Activated T-helper 17 cell treated with anti-CD3 and anti-CD28 coated beads, Interleukin-2, amount 50 U/mL, for 72 hours (primary cell): ENCODE measurements at places on chromosomes 6 and 20.

GRCh38 chr6:150584065-150584464, 15.6 kb upstream of the PLEKHG1 start:
- ATAC-seq = no peak

- no peak for ATAC-seq
Measured at GRCh38 chr6:130105996-130106704, 87.8 kb downstream of the L3MBTL3 start.

GRCh38 chr6:128570680-128571063, 50.3 kb upstream of the PTPRK start:
- ATAC-seq = no peak

- ATAC-seq = no peak
Measured at GRCh38 chr6:128464790-128465189, 55.6 kb downstream of the PTPRK start.

DNA sequence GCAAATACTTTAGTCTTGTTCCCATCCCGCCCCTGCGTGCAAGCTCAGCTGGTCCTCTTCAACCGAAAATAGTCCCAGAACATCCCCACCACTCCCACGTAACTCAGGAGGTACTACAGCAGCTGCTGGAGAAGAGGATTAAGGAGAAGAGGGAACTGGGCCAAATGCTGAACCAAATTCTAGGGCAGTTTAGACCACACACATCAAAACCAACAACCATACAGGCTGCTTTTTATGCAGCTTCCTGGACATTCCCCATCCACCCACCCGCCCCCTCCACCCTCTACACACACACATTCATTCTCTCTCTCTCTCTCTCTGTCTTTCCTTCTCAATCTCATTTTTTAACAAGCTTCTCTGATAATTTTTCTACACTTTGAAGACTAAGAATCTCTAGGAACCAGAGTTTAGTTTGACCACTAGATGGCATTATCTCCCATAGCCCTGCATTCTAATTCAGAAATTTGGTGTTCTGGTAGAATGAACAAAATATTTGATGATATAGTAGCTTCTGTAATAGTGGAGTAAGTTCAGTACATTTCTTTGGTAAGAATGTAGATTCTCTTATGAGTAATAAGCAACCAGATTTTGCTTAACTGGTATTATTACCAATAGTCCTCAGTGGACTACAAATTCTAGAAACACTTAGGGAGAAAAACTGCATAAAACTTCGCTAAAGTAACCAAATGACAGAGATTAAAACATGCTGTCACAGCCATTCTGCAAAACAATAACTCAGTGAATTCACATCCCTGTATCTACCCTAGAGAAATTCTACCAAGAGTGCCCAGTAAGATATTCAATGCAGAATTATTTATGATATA, 52.1 kb upstream of the BEND6 start:
- no peak for ATAC-seq

DNA sequence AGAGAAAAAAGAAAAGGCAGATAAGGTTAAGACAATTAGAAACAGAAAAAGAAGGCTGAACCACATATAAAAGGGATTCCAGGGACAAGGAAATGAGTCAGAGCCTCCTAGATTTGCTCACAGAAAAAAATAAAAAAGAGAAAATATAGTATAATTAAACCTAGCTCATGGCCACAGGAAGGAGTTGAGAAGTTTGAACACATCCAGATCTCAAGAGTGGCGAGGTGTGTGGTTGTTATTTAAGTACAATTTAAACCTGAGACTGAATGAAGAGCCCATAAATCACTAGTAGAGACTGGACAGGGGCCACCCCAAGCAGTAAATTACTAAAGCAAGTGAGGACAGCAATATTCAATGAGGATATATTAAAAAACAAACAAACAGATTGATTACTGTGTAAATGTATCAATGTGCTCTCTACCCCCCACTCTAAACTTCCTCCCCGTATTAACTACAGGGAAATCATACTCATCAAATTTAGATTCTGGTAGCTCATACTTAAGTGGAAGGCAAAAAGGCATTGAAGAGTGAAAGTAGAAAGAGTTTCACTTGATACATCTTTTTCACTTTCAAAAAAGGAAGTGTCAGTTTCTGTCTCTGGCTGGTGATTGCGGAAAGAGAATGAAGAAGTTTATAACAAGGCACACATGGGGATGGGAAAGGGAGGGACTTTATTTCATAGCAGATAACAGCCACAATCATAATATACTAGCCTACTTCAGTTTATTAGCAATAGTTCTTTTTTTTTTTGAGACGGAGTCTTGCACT, 49.3 kb upstream of the SCAF8 start:
- ATAC-seq = peak; percentile 83

DNA sequence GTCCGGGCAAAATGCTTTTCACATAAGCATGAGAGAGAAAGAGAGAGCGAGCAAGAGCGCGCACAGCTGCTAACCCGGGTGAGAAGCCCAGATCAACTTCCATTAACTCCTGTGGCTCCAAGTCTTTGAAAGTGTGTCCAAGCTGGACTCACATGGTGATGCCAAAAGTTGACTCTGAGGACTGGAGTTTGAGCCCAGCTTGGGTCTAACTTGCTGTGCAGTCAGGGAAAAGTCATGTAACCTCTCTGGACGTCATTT, 357.2 kb upstream of the SULF2 start:
- ATAC-seq = no peak

DNA sequence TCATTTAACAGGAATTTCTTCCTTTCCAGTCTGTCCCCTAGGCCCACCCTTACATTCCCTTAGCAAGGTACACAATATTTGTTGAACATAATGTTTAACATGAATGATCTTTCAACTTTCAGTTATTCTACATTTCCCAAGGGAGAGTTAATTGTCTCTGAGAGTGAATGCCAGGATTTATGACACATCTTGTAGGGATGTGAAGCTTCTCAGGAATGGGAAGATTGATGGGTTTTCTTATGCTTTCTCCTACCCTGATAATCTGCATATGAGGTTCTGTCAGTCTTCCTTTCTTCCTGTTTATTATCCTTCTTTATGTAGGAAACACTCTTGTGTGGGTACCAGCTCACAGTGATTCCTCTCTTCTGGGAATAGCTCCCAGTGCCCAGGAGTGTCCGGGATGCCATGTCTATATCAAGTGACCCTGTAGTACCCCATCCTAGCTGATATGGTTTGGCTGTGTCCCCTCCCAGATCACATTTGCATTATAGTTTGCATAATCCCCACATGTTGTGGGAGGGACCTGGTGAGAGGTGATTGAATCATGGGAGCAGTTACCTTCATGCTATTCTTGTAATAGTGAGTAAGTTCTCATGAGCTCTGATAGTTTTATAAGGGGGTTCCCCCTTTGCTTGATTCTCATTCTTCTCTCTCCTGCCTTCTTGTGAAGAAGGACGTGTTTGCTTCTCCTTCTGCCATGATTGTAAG, 7.1 kb upstream of the FYN start:
- ATAC-seq = peak; percentile 66

- no peak for ATAC-seq
Measured at GRCh38 chr6:135606392-135606791, 108.9 kb upstream of the AHI1 start.

DNA sequence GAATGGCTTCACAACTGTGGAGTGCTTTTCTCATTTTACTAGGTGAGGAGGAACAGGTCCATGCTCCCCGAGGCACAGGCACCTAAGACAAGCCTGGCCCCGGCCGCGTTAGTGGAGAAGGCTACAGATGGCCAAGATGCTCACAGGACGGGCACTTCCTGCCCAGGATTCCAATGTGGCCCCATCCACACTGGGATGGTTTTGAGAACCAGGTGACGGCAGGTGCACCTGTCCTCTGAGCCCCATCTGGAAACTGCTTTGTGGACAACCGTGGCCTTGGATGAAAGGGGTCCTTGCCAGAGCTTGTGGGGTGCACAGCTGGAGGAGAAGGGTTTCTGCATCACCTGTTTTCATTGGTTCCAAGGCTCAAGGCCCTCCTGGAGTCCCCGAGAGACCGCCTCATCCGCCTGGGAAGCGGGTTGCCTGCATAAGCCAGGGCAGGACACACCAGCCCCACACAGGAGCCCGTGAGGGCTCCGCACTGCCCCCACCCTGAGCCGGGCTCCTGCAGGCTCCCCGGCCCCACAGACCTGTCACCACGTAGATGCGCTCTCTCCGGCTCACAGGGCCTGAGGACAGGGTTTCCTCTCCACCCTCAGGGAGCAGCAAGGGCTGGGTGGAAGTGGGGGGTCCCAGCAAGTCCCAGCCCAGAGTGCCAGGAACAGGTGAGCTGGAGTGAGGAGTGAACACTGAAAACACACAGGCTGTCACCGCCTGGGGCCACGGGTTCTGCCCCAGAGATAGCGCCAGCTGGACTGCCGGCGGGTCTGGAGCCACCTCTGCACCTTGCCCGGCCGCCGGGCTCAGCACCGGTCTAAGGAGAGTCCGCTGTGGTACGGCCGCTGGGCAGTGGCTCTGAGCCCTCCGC, 18.3 kb downstream of the NTSR1 start:
- ATAC-seq = no peak

DNA sequence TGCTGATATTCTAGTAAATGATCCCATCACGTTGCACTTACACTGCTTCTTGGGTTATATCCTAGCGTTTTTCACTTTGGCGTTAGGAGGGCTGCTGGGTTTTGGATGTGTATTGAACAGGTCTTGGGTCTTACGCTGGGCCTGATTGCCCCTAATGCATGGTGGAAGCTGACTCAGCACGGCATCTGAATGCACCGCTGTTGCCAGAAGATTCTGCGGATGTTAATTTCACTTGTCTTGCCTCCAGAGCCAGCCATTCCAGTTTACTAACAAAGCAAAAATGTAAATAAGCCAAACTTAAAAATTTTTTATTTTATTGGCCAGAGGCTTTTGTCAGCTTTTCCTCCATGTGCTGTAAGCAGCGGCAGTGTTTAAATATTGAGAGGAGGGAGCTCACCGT, 233.5 kb downstream of the TMEM242 start:
- ATAC-seq = no peak

DNA sequence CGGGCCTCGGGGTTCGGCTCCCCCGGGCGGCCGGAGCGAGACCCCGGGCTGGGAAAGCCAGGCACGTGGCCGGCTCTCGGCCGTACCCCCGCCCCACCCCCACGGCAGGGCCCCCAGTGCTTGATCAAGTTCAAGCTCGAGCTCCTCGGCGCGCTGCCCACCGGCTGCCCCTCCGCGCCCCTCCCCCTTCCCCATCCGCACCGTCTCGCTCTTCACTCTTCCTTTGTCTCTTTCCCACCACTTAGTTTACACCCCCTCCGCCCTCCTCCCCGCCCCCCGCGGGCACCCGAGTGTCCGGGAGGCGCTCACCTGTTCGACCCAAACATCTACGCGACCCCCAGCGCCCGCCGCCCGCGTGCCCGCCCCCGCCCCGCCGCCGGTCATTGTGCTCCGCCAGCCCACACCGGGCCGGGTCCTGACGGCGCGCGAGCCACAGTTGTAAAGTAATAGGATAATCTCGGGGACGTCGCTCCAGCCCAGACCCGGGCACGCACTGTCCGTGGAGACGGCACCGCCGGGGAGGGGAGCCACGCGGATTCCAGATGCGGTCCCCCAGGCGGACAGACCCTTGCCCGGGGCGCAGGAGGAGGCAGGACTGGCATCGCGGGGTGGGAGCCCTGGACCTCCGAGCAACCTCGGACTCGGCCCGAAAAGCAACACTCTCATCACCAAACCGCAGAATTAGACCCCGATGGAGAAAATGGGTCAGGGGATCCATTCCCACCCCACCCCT, 100.7 kb downstream of the NOL4L start:
- ATAC-seq = peak; percentile 20
